ENCODE measurements at places on chromosomes 11 and 22. TPM values are rescaled to one million over a fixed set of nuclear protein-coding genes. Genes with fewer than 3 reads are reported as not detected.

- no peak for DNase-seq
These were observed 60.4 kb downstream of the BMAL1 start for GRCh38 chr11:13338019-13338426.

DNA sequence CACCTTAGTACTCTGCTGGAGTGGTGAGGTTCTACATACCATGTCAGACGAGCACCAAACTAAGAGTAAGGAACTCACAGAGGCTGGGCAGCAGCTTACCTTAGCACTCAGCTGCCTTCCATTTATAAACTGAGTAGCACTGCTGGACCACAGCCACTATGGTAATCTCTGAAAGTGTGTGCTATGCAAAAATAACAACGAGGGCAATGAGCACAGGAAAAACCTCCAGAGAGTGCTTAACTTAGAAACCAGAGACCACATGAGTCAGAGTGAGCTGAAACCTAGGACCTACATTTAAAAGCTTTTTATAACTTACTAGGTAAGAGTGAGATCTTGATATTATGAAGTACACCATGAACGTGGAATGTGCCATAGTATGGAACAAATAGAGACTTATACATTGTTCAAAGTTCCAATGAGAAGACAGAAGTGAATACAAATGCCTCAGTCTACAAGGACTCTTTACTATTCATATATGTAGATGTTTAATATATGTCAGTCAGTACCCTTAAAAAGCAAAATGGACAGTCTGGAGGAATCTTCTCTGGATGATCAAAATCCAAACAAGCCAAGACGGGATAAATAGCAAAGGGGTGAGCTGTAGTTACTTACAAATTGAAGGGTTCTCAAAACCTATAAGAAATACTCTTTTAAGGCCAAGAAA lies 17.2 kb upstream of the CD59 start:
- DNase-seq = no peak

GRCh38 chr11:36308577-36308976 lies 12.5 kb downstream of the PRR5L start:
- DNase-seq = no peak

DNA sequence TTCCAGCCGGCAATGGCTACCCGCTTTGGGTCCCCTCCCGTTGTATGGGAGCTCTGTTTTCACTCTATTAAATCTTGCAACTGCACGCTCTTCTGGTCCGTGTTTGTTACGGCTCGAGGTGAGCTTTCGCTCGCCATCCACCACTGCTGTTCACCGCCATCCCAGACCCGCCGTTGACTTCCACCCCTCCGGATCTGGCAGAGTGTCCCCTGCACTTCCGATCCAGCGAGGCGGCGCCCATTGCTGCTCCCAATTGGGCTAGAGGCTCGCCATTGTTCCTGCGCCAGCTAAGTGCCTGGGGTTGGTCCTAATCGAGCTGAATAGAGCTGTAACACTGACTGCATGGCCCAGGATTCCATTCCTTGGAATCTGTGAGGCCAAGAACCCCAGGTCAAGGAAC lies 359.9 kb downstream of the CTTN start:
- DNase-seq = no peak

DNA sequence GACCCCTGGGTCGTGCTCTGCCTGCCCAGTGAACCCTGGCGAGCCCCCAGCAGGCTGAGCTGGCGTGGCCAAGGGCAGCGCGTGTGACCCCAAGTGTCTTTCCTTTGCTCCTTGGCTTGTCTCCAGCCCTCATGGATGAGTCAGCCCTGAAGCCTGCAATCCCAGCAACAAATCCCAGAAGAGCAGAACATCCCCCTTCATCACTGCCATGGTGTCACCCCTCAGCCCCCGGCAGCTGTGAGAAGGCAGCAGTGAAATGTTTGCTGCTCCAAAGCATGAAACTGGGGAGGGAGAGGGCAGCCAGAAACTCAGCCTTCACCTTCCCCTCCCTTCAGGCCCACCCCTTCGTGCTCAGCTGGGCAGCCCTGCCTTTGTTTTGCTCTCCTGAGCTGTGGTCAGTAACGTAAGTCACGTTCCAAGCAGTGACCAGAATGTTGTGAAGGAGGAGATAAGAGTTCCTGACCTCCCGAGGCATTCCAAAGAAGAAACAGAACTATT lies 29.8 kb downstream of the ADAMTS15 start:
- DNase-seq = no peak

GDPD5 gene
- 9.0 TPM for polyA plus RNA-seq

ENTHD1 gene
- polyA plus RNA-seq = not detected
